ENCODE measurements at places on chromosomes 12 and 14.

DNA sequence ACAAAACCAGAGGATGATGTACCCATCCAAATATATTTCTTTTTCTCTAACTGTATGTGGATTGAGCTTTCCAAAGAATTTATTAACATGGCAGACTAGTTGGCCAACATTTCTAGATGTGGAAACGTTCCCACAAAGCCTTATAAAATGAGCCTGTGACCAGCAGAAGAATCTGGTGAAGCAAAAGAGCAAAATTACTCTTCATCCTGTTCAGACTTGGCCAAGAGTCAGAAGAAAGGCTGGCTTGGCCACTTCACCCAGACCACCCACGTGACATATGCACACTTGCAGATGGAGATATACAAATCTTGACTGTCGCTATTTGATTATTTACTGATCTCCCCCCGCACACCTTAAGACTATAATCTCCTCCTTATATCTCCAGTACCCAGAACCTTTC, 96.7 kb downstream of the NUAK1 start:
- no peak for DNase-seq

GRCh38 chr14:75566321-75566720, 12.1 kb upstream of the FLVCR2 start:
- peak; percentile 48 for DNase-seq

DNA sequence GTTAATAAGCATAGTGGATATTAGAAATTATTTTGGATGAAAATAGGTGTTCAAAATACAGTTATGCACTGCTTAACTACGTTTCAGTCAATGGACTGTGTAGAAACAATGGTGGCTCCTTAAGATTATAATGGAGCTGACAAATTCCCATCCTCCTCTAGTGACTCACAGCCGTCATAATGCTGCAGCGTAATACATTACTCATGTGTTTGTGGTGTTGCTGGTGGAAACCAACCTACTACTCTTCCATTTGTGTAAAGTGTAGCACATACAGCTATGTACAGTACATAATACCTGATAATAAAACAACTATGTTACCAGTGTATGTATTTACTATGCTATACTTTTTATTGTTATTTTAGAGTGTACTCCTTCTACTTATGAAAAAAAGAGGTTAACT, 111.2 kb upstream of the TMCC3 start:
- peak; percentile 91 for DNase-seq

GRCh38 chr14:68820999-68821683, 28.3 kb upstream of the ZFP36L1 start:
- DNase-seq = peak; percentile 83

- peak; percentile 16 for DNase-seq
Measured at GRCh38 chr14:95862243-95862642, 14.4 kb upstream of the TUNAR start.

DNA sequence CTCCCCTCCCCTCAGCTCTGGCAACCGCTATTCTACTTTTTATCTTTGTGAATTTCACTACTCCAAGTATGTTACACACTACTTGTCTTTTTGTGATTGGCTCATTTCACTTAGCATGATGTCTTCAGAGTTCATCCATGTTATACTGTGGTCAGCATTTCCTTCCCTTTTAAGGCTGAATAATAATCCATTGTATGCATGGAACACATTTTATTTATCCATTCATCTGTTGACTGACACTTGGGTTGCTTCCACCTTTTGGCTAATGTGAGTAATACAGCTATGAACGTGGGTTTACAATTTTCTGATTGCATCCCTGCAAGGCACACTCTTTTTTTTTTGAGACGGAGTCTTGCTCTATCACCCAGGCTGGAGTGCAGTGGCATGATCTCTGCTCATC, 53.0 kb upstream of the FUT8 start:
- DNase-seq = no peak

GRCh38 chr14:44448951-44449358, 58.1 kb downstream of the FSCB start:
- DNase-seq = no peak

DNA sequence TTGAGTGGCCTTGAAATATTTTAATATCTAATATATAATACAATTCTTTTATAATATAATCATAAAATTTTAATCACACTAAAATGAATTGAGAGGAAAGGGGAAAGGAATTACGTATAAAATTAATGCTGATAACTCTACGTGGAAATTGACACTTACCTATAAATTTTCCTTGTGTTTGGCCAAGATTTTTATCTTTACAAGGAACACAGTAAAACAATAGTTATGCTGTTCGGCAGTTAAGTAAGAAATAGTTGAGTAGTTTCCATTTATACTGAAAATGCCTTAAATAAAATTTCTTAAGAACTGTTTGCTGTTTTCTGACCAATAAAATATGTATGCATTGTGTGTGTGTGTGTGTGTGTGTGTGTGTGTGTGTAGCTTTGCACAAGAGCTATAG, 294.4 kb downstream of the LRFN5 start:
- DNase-seq = no peak

DNA sequence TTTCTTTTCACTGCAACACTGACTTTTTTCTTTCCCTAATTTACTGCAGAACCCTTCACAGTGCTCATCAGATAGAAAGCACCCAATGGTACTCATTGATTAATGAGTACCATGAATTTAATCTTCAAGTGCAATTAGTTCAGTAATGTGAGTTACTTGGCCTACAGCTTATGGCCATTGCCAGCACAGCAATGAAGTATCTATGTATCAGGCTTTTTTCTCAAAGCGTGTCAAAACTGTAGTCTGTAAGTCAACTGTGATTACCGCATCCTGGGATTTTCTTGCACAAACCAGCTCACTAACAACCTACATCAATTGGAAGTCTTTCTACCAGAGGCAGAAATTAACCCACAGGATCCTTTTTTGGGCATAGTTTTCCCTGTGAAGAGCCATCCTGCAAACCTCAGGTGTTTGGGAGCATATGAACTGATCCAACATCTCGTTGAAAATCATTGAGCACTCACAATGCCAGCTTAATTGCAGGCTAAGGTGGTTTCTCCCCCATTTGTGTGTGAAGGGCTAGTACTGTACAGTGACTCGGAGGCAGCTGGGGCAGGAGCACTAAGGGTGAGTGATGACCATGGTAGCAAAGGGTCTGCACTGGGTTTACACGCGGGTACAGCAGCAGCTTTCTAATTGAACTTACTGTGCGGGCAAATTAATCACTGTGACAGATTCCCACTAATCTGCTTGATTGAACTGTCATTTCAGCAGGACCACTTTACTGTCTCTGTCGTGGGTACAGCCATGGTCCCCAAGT, 619.3 kb downstream of the SNAPC1 start:
- DNase-seq = no peak

GRCh38 chr12:26750531-26751175, 82.3 kb downstream of the ITPR2 start:
- DNase-seq = no peak

DNA sequence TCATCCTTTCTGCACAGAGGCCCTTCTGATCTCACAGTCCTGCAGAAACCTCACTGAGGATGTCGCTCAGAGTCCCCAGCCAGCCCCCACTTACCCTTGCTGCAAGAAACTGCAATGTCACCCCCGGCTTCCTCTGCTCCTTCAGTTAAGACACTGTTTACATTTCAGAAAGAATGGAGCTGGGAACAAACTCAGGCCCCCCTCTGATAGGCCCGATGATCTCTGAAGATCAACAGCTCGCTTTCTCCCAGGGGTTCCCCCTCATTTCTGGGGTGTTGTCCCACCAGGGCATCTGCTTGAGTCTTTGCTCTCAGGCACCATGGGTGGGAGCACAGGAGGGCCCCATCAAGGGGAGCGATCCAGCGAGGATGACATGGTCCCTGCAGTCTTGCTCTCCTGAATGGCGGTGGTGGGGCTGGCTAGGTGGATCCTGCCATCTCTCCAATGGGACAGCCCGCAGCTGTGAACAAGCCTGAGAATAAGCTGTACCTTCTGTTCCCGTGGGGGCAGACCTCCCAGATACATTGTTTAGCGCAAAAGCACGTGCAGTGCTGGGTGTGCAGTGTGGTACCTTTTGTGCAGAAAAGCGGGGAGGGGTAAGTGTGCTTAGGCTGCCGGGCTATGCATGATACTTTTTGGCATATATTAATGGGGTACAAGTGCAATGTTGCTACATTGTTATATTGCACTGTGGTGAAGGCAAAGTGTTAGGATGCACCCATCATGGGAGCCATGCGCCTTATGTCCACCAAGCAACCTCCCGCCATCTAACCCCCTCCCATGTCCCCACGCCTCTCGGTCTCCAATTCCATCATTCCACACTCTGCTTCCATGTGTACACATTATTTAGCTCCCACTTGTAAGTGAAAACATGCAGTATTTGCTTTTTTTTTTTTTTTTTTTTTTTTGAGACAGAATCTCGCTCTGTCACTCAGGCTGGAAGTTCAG, 6.7 kb upstream of the NCOR2 start:
- DNase-seq = no peak

- no peak for DNase-seq
Measured at GRCh38 chr12:131389054-131390013, 321.6 kb upstream of the SFSWAP start.

GRCh38 chr12:13008741-13009380, 8.8 kb upstream of the HEBP1 start:
- no peak for DNase-seq

DNA sequence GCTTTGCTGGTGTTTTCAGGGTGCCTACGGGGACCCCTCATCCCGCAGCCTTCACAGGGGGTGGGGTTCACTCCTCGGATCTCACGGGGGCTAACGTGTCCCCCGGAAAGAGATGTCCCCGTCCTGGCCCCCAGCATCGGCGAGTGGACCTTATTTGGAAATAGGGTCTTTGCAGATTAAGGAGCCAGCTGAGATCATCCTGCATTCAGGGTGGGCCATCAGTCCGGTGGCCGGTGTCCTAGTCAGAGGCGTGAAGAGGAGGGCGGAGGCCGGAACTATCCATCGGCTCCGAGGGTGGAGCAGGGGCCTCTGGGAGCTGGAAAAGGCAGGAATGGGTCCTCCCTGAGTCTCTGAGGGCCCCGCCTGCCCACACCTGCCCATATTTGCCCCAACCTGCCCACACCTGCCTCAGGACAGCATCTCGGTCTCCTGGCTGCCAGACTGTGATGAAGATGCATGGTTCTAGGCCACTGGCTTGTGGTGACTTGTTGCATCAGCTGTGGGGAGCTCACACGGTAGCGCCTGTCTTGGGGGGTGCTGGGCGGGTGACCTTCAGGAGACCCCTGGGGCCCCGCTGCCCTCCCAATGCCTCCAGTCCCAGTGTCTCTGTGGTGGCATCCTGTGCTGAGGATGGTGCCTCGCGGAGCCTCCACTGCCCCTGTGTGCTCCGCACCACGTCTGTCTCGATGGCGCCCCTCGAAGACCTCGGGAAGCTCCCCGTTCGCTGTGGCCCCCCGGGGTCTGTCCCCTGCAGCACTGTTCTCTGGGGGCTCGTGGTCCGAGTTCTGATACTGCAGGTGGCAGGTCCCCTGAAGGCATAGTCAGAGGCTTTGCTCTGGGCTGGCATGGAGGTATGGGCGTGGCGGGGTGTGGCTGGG, 14.7 kb downstream of the NOC4L start:
- DNase-seq = no peak

DNA sequence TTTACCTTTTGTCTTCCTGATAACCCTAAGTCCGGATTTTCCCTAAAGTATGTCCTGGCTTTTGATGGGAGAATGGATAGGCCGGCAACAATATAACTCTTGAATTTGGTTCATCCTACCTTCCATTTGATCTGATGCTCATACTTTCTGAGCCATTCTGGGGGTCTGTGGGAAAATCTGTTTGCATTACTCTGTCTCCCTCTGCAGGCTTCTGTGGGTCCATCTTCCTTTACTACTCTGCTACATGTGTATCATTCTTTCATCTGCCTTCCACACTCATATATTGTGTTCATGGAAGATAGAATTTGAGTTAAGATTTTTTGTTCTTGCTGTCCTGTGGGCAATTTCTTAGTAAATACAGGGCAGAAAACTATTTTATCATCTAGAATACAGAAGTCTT, 101.5 kb downstream of the NAV3 start:
- no peak for DNase-seq

- peak; percentile 23 for DNase-seq
Measured at GRCh38 chr14:92794547-92794941, 439 bp downstream of the GOLGA5 start.

GRCh38 chr14:64841772-64842750, 37.6 kb downstream of the SPTB start:
- DNase-seq = no peak

GRCh38 chr12:904010-904414, 45.5 kb downstream of the RAD52 start:
- no peak for DNase-seq

DNA sequence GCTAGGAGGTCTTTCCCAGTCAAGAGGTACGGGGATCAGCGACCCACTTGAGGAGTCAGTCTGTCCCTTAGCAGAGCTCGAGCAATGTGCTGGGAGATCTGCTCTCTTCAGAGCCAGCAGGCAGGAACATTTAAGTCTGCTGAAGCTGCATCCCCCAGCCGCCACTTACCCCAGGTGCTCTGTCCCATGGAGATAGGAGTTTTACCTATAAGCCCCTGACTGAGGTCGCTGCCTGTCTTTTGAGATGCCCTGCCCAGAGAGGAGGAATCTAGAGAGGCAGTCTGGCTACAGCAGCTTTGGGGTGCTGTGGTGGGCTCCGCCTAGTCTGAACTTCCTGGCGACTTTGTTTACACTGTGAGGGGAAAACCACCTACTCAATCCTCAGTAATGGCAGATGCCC, 874.9 kb upstream of the FLRT2 start:
- DNase-seq = no peak

GRCh38 chr12:52581066-52581465, 7.4 kb upstream of the KRT74 start:
- DNase-seq = no peak

DNA sequence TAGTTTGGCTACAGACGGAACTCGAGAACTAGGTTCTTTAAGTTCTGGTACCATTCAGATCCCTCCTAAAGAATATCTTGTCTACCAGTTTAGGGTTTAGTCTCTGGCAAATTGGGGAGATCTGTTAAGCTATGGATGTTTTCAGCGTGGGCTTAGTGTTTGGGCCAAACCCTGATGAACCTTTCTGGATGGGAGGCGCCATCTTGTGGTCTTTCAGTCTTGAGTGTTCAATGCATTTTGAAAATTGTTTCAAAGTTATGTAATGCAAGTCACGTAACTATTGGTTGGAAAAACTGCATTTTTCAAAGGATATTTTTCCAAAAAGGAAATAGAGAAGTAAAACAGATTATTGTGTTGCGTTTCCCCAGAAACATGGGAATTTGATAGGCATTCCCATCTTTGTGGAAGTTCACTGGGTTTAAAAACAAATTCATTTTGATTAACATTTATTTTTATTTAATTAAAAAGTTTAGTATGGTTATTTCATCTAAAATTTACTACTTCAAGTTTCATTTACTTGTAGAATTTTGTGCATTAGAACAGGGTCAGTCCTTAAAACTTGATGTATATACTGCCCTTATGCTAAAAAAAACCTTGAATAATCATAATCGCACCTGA, 169.0 kb downstream of the PRIMA1 start:
- DNase-seq = peak; percentile 57
